NCI-H748 treated with DMSO at 0.1 percent for 48 hours (cell line): ENCODE measurements at places on chromosomes 16 and 17.
A peak's percentile ranks its signal among the peaks of the same experiment; 100 is the strongest.

GRCh38 chr17:19024101-19025078 is 19.8 kb upstream of the FAM83G start:
- no peak for DNase-seq

DNA sequence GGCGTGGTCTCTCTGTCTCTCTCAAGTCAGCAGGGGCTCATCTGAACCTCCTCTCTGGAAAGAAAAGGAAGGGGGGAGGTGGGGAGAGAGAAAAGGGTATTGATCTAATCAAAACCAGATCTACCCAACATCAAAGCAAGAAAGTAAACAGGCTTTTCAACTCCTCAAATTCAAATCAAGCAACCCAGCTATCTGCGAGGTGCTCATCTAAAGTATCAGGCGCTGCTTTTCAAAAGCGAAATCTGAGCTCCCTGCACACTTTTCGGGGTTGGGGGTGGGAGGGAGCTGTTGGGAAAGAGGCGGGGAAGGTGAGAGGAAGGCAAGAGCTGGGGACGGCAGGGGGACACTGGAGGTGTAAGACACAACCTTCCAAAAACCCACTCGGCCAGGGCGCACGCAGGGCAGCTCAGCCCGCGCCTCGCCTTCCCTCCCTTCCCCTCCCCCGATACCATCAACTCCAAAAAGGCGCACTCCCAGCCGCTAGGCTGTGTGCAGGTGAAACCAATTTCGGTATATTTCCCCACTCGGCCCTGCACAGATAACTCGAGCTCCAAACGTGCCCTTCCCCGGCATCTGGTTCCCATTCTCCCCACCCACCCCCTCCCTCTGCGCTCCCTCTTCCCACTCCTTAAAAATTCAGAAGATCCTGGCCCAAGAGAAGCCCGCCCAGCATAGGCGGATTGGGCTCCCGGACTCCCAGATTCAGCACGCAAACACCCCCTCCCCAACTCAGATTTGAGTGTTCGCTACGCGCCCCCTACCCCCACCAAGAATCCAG is 2.6 kb downstream of the AXIN2 start:
- DNase-seq = peak; percentile 10

- DNase-seq = no peak
These were observed 11.6 kb downstream of the ST6GALNAC1 start for GRCh38 chr17:76631821-76632565.

DNA sequence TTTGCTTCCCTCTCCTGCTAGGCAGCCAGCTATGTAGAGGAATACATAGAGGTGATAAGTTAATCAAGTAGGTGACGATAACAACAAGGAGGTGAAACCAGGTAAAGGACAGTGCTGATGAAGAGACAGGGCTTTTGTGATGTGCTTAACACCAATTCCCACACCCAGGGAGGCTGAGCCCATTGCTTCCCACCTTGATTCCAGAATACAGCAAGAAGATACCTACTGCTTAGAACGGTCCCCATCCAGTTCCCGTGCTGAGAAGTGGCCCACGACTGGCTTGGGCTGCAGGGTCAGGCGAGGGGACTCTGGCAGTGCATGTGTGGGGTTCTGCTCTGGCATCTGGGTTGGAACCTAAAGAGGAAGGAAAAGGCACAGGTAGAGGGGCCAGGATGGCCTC is 16.1 kb upstream of the GFAP start:
- DNase-seq = no peak

- peak; percentile 54 for DNase-seq
These were observed 17.9 kb downstream of the GOSR2 start for GRCh38 chr17:46940692-46941404.

DNA sequence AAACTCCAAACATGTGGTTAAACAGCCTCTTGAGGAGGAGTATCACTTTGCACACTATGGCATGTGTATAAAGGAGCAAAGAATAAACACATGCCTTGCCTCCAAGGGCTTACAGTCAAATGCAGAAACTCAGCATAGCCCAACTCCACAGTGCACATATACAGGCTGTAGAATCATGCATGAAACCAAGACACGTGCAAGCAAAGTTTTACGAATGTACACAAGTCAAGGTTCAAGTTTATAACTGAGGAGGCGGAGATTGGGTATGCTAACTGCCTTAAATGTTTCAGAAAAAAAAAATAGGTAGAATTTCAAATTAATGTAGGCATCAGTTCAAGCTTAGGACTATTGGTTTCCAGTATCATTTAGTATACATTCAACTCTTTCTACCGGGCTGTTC is 321.1 kb downstream of the SOX9 start:
- no peak for DNase-seq

GRCh38 chr17:82830249-82830661 is 9.6 kb downstream of the ZNF750 start:
- no peak for DNase-seq

DNA sequence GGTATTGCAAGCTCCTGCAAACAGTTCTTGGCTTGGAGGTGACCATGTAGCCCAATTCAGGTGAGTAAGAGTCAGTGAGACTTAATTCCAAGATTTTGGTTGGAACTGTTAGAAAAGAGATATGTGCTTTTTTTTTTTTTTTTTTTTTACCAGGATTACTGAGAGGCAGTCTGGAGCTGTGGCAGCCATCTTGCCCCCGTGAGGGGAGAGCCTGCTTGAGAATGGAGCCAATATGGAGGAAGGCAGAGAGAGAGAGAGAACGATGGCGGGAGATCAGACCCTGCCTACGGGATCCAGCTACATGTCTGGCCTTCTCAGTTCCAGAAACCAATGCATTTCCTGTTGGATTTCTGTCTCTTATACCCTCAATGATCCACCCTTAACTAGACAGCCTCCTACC is 97.8 kb downstream of the MYH11 start:
- DNase-seq = no peak

GRCh38 chr17:27567563-27567859 is 63.5 kb upstream of the LGALS9 start:
- DNase-seq = no peak

- peak; percentile 6 for DNase-seq
These were observed 77.4 kb upstream of the MAF start for GRCh38 chr16:79677799-79678530.

DNA sequence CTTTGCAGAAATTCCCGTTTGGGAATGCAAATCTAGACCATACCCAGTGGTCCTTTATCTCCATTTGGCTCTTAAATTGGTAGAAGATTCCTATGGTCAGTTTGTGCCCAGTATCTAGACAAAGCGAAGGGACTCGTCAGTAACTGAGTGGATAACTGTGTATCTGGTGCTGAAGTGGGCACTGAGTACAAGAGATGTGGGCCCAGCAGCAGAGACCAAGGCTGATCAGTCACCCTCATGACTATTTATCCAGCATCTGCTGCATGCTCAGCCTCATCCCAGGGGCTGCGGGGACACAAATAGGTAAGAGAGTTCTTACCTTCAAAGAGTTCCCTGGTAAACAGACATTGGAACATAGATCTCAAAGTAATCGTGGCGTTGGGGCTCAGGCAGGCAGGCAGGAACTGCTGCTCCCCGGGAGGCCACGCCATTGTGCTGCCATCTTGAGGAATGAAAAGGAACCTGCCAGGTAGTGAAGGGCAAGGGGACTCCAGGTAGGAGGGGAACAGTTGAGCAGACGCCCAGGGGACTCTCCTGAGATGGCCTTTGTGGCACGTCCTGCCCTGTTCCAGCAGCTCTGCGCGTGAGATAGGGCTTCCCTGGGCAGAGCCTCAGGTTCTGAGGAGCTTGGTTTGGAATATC is 10.3 kb downstream of the NT5M start:
- peak; percentile 24 for DNase-seq

DNA sequence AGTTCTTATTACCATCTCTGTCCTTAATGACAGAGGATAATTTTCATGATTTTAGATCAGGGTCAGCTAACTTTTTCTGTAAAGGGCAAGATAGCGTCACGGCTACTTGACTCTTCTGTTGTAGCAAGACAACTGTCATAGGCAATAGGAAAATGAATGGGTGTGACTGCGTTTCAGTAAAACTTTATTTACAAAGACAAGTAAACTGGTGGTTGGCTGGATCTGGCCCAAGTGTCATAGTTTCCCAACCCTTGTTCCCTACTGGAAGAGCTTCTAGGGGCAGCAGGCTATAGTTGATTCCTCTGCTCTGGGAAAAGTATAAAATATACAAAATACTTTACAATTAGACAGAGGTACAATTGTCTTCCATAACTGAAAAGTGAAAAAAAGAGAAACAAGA is 50.6 kb upstream of the VPS4A start:
- DNase-seq = no peak

GRCh38 chr17:55383771-55384642 is 37.6 kb downstream of the MMD start:
- no peak for DNase-seq

- no peak for DNase-seq
These were observed 10.4 kb downstream of the SLC6A4 start for GRCh38 chr17:30225112-30225511.

DNA sequence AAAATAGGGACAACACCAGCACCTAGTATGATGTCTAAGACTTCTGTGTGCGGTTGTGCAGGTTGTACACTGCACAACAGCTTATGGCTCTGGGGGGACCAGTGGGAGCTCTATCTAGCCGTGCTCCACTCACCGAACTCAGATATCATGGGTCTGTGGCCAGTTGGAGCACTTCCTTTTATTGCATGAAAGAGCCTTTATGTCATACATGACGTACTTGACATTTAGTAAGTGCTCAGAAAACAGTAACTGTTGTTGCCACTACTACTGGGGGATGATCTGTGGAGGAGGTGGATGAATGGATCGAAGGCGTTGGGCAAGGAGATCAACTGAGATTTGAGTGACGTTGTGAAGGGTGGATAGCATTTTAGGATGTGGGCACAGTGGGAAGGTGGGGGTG is 368.8 kb downstream of the SNX29 start:
- no peak for DNase-seq

DNA sequence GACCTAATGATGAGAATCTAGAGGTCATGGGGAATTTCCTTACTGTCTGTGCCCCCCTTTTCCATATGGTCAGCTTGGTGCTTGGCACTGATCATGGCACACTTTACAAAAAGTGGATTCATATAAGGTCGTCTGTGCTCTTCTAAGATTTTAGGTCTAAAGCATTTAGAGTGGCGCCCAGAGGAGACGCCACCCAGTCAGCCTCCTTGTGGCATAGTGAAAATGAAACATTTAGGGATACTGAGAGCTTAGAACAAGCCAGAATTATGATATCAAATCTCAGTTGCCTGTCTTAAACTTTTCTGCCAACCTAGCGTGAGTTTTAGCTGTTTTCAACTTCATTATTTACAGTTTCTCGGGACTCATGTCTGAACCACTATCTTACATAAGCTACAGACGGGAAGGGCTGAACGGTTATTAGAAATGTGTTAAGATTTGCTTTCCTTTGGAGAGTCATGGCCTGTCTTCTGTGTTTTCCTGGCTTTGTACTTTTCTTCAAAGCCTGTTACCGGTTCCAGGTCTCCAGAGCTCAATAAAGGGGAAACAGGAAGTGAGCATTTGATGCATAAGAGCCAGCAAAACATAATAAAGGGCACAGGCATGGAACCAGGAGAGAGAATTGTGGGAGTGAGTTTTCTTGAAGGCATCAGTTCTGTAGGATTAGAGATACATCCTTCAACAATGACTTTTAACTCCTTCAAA is 13.7 kb downstream of the ZNRF1 start:
- no peak for DNase-seq

- no peak for DNase-seq
These were observed 55.8 kb downstream of the PECAM1 start for GRCh38 chr17:64334851-64335250.

GRCh38 chr17:58632324-58633314 is 59.2 kb downstream of the TEX14 start:
- DNase-seq = no peak

GRCh38 chr16:4691666-4692412 is 1.5 kb upstream of the NUDT16L1 start:
- no peak for DNase-seq
